Myocyte (in vitro differentiated cells): ENCODE measurements at places on chromosomes 7 and 10.

GRCh38 chr10:113292743-113293142, 260.1 kb upstream of the HABP2 start:
- no peak for DNase-seq

DNA sequence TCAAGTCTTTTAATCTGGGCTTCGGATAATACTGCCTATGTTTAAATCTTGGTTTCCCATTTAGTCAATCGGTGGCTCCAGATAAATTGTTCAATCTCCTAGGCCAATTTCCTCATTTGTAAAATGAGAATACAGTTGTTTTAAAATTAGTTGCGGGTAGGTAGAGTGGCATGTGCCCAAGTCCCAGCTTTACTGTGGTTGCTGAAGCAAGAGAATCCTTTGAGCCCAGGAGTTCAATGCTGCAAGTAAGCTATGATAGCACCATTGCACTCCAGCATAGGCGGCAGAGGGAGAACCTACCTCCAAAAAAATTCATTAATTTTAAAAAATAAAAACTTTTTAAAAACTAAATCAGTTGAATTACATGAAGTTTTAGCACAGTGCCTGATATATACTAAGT, 7.3 kb downstream of the RNF216 start:
- peak; percentile 43 for DNase-seq

GRCh38 chr7:39633563-39634477, 10.4 kb downstream of the RALA start:
- DNase-seq, result no peak

DNA sequence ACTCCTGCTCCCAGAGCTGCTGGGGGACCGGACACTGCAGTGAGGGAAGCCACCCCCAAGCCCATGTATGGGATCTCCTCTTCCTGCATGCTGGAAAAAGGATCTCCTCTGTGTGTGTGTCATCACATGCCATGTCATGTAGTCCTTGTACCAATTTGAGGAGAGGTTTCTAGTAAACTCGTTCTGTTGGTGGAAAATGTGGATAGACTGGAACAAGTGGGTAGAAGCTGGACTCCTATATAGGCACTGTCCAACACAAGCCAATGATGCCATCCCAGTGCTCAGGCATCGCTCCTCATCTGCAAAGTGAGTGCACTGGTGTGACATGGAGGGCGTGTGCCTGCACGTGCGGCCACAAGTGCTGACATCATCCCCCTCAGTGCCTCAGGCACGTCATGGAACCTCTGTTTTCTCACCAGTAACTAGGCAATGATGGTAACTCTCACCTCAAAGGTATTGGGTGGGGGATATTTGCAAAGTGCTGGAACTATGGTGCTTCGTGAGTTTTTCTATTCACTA, 19.3 kb downstream of the MYO1G start:
- DNase-seq, result no peak

DNA sequence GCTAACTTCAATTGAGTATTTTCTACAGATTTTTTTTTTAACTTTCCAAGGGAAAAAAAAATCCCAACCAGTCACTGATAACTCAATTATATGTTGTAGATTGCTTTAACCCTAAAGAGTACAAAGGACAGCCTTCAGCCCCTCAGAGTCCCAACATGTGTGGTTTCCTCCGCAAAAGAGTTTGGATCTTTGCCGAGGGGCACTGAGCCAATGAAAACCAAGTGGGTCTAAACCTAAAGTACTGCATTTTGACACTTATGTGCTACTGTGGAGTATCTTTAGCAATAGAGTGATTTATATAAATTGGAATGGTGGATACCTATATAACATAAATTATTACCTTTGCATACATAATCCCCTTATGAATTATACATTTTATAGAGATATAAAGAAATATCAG, 91.5 kb downstream of the SEMA3D start:
- no peak for DNase-seq

DNA sequence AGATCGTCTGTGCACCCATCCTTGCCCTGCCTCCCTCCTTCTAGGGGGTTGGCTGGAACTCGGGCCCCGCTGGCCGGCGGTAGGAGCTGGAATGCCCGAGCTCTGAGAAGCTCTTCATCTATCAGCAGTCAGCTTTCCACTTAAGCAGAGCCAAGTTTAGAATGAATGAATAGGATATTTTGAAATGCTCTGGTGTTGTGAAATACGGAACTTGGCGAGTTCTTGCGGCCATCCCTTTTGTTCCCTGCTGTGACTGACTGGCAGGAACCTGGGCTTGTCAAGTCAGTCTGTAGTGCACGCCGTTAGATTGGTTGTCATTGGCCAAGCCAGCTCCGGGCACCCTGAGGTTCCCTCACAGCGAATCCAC, 33.3 kb downstream of the FOXK1 start:
- DNase-seq, result peak; percentile 39
